Glomerular endothelial cell (primary cell): ENCODE measurements at places on chromosomes 2 and 18.

DNA sequence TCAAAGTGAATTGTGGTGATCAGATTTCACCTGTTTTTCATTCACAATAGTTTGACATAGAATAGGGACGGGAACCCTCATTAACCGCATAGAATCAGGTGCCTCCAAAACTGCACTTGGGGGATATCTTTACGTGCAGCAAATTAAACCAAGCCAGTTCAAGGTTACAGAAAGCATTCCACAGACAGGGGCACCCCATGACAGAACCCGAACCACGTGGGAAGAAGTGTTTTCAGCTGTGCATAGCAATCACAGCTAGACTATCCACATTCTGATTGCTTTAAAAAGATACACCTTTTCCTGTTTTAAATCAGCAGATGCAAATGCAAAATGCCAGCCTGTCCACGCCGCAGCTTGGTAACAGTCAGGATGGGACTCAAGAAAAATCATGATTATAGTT is 205.8 kb downstream of the ANAPC1 start:
- no peak for DNase-seq

DNA sequence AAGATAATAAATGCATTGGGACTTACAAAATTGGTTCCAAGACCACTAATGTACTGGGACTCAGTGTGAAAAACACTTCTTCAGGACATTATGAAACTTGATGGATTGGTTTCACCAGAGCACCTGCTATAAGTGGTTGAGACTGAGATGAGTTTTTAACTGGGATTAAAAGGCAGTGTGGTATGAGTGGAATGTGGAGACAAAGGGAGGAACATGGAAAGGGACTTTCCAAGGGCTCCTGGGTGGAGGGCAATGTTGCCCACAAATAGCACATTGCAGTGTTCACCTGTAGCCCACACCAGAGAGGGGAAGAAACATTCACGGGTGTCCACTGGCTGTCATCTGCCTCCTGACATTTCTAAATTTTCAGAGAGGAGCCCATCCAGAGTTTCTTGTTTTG is 253.3 kb upstream of the TANK start:
- DNase-seq = no peak

DNA sequence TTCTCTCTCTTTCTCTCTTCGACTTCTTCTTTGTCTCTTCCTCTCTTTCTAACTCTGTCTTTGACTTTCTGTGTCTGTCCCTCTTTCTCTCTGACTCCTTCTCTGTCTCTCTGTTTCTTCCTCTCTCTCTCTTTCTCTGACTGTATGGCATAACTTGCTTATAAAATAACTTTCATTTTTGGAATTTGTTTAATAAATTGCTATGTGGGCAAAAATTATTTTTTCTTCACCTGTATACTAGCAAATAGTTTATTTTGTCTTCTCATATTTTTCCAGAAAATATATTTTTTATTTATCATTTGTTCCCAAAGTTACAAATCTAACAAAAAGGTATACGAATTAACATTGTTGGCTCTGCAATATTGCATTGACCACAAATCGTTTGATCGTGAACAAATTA is 305.7 kb upstream of the FAM98A start:
- DNase-seq = no peak

- DNase-seq = no peak
These were observed 493.0 kb upstream of the ACVR2A start for GRCh38 chr2:147351784-147352183.

GRCh38 chr2:165623783-165624469 is 154.4 kb downstream of the CSRNP3 start:
- no peak for DNase-seq

- no peak for DNase-seq
These were observed 191.3 kb downstream of the MYO1B start for GRCh38 chr2:191436368-191437055.

GRCh38 chr2:76446872-76447271 is 736.2 kb upstream of the GCFC2 start:
- no peak for DNase-seq

- no peak for DNase-seq
These were observed 20.8 kb downstream of the MSH6 start for GRCh38 chr2:47803770-47804169.

DNA sequence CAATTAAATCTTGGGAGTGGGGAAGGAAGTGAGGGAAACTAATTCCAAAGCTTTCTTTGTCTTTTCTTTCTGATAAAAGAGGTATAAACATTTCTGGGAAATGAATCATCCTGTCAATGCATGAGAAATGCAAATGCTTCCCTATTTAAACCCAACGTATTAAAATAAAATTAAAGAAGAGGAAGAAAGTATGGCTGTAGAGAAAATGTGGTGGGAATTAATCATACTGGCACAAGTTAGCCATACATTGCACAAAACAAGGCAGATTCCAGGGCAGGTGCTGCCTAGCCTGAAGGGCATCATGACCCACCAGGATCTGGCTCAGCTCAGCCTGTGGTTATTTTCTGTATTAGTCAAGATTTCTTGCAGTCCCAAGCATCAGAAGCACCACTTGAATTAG is 338.0 kb downstream of the NYAP2 start:
- DNase-seq = no peak

GRCh38 chr2:160252278-160252887 is 52.3 kb upstream of the ITGB6 start:
- DNase-seq = no peak

GRCh38 chr2:182638667-182639066 is 77.4 kb upstream of the DNAJC10 start:
- no peak for DNase-seq

DNA sequence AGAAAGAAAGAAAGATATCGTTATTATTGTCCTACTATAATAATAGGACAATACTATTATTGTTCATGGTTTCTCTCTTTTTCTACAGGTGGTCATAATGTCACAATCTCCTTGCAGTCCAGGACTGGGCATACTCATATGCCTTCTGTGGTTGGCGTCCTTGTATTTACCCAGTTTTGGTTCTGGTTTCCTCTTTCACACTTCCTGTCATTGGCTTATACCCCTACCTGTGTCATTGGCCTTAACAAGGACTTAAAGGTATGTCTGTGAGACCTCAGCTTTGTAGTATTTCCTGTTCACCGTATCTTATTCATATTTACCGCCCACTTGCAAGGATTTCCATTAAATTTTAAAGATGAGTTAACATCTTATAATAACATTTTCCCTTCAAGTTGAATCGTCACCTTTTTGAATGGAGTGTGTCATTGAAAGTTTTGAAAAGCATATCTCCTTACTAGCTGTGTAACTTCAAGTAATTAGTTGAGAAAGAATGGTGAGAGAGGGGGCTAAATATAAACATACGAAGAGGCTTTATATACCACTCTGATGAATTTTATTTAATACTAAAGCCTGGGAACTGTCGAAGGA is 36.5 kb upstream of the HTR2B start:
- DNase-seq = no peak

- no peak for DNase-seq
These were observed 28.2 kb upstream of the ATG16L1 start for GRCh38 chr2:233223059-233223894.

DNA sequence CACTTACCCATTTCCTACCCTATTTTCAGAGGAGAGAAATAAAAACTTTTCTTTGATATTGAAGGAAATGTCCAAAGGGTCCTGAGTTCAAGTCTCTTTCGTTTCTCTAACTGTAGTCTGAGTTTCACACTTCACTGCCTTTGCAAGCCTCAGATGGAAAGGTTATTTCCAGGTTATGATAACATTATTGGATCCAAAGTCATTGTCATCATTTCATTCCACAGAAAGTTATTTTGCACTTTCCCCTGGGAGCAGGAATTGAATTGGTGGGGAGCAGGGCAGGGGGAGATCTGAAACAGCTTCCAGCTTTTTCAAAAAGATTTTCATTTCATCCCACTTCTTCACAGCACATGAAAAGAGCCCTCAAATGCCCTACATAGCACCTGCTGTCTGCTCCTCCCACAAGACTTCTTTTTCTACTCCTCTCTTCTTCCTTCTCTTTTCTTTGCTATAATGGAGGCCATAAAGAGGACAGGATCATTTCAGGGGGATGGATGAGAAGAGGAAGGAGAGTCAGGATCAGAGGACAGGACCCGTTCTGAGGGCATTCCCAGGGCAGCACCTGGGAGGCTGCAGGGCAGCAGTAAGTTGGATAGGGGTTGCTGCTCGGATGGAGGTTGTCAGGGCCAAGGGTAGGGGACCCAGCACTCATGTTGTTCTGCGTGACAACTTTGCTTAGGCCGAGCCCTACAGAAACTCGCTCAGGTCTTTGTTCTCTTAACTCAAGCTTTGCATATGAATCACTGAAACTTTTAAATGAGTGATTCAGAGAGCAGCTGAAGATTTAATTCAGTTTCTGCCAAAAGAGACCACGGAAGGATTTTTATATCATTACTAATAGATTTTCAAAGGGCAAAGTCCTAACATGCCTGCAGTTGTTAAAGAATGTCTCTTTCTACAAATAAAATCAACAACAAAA is 11.4 kb upstream of the GALNT5 start:
- DNase-seq = no peak

GRCh38 chr2:239723486-239724193 is 301.5 kb downstream of the NDUFA10 start:
- no peak for DNase-seq

- DNase-seq = no peak
These were observed 75.6 kb downstream of the ZBTB7C start for GRCh38 chr18:48333563-48333962.

DNA sequence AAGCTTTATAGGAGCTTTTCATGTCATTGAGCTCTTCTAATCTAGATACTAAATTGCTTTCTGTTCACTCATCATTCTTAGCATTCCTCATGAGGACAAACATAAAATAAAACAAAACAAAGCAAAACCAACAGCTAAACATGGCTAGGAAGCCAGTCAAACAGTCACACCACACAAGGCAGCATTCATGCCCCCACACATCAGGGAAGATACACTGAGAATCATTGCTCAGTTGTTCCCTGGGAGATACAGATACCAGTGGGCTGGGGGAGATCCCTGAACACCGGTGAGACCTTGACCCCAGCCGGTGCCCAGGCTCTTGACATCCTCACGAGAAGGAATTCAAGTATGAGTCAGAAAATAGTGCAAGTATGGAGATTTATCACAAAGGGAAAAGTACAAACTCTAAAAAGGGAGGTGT is 177.9 kb upstream of the ARL4C start:
- DNase-seq = no peak

GRCh38 chr2:146203064-146203624 is 1641.7 kb upstream of the ACVR2A start:
- no peak for DNase-seq

DNA sequence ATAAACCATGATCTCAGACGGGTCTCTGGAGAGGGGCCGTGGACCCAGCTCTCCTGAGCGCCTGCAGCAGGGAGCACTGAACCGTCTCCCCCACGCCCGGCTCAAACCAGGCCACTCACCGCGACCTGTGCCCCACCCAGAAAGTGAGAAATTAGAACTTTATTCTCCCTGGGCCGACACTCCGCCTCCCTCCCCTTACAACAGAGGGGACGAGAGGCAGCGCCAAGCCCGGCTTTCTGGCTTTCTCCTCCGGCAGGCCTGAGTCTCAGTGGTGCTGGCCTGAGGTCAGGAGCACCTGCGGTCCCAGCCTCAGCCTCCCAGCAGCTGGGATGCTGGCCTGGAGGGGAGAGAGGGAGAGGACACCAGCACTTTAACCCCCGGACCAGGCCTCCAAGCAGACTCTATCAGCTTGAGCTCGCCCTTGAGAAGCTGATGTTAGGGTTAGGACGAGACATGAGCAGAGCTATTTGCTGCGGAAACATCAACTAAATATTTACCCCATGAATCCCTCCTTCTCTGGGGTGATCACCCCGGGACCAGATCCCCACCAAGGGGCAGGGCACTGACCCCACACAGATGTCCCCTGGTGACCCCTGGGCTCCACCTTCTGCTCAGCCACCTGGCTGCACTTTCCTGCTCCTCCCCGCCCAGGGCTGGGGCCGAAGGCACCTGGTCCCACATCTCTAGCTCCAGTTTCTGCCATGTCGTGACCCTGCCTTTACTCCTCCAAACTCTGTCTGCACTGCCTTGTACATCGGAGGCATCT is 856.3 kb upstream of the SALL3 start:
- no peak for DNase-seq

DNA sequence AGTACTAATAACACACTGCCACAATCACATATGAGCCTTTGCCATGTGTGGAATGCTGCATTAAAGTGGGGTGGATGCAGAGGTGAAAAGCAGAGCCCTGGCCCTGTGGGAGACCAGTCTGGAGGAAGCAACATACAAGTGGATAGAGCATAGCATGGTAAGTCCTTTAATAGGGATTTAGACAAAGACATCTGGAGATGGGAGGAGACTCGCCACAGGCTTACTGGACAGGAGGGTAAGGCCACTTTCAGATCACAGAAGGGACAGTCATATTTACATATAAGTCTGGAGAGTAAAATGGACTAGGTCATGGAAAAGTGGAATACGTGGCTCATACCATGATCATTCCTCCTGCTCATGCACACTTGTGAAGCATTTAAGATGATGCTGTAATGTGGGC is 84.3 kb downstream of the PPP1R1C start:
- DNase-seq = no peak

- DNase-seq = no peak
These were observed 683.6 kb downstream of the NUP35 start for GRCh38 chr2:183807870-183808269.

DNA sequence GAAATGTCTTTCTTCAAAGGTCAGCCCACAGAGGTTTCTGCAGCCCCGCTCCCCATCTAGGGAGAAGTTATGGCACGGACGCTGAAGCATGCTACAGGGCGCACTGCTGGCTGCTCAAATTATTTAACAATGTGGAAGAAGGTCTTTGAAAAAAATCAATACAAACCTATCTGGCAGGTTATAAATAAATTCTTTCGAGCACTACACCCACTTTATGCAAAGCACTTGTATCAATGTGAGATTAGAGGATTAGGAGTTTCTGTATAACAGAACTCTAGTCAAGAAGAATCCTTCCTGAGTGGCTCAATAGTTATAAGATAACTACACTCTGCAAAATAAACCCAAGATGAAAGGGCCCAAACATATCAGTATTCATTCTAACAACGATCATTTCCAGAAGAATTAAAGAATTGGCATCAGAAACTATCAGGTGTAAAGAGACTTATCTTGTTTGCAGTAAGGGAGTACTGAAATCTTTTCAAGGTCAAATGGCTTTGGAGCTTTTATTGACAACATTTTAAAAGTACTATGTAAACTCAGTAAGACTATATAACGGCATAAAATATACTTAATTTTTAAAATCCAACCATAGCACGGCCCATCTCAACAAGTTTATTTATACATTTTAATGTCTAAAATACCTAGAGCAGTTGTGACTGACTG is 103.0 kb upstream of the DNMT3A start:
- no peak for DNase-seq

DNA sequence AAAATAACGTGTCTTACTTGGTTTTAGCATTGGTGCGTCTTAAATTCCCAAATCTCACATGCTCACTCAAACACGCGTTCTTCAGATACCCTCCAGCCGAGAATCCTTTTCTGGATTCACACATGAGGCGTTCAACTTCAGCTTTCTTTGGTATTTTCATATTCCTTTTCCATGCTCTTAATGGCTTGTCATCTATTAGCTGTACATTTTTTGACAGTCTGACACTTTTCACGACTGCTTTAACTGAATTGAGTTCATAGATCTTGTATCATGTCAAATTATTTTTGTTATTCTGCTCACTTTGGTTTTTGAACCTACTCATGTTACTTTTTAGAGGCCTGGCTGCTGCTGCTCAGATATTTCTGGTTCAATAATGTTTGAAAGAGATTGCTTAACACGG is 59.0 kb downstream of the INPP5D start:
- DNase-seq = no peak
